Stimulated activated CD8-positive, alpha-beta memory T cell treated with anti-CD3 and anti-CD28 coated beads, Interleukin-2, amount 100 ng/mL, for 48 hours (primary cell): ENCODE measurements at places on chromosomes 3 and 15.

DNA sequence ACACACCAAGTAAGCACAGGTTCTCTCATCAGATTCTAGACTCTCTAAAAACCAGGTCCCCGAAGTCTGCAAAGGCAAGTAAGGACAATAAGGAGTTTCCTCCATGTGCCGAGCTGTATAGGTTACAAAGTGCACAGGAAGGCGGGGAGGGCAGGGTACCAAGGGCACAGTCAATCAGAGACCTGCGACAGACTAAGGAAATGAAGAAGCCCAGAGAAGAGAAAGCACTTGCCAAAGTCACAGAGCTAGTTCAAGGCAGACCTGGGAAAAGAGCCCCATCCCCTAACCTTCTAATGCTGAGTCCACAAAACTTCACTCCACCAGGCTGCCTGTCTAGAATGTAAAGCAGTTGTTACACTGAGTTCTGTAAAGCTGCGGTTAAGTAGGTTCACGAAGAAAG lies 1.7 kb downstream of the SEC13 start:
- no peak for DNase-seq

GRCh38 chr3:134312873-134313846 lies 61.1 kb downstream of the AMOTL2 start:
- DNase-seq = no peak

GRCh38 chr3:194543550-194543949 lies 56.7 kb upstream of the ATP13A3 start:
- no peak for DNase-seq

- DNase-seq = peak; percentile 30
These were observed at the start of gene IL17RC for GRCh38 chr3:9916734-9917680. Gene IL17RC, plus strand, starts transcription at chr3:9917098. Its CDS starts 218 bp downstream, at chr3:9917316.

- DNase-seq = no peak
These were observed 6.9 kb downstream of the ST6GAL1 start for GRCh38 chr3:186937017-186937875.

GRCh38 chr15:75620841-75621391 lies 4.6 kb downstream of the SNUPN start:
- DNase-seq = no peak

GRCh38 chr3:170714562-170715535 lies 129.0 kb upstream of the SLC7A14 start:
- no peak for DNase-seq

DNA sequence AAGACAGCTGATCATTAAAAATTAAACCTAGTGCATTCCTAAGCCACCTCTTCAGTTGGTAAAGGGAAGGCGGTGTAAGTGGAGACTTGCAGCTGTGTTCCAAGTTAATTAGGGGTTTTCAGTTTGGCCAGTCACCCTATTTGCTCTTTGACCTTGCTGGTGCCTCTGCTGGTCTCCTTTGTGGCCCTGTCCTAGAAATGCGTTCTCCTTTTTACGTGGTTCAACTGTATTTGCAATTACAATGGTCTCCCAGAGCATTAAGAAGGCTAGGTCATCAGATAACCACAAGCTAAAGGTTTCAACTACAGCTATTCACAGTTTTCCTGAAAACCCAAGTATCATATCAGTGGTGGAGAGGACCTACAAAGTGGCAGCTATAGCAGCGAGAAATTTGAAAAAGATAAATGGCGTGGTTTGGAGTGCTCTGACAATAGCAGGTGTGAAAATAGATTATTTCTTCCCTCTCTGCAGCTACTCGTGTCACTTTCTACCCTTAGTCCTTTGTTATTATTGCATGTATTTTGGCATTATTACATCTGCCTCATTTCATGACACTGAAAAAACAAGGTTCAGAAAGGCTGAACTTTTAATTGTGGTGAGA lies 203.5 kb upstream of the TBC1D5 start:
- no peak for DNase-seq

DNA sequence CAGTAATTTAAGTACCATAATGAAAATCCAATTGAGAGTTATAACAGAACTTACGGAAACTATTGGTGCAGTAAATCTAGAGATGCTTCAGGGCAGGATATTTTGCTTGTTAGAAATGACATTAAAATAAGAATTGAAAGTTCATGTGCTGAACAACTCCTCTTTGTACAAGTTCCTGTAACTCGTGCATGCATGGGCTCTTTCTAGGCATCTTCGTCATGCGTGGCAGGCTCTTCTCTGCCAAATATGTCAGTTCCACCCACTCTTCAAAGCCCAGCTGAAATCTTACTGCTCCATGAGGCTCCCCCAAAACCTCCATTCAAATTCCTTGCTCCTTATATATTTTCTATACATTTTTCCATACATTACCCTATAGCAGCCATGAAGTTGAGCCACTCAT lies 48.7 kb downstream of the FBN1 start:
- DNase-seq = no peak

GRCh38 chr3:143875546-143875945 lies 27.3 kb upstream of the SLC9A9 start:
- no peak for DNase-seq

GRCh38 chr3:40170395-40170794 lies 139.1 kb upstream of the EIF1B start:
- DNase-seq = no peak
